Activated B cell treated with CpG ODN at 0.5 μM for 24 hours (primary cell): ENCODE measurements at places on chromosomes 16 and 17.

DNA sequence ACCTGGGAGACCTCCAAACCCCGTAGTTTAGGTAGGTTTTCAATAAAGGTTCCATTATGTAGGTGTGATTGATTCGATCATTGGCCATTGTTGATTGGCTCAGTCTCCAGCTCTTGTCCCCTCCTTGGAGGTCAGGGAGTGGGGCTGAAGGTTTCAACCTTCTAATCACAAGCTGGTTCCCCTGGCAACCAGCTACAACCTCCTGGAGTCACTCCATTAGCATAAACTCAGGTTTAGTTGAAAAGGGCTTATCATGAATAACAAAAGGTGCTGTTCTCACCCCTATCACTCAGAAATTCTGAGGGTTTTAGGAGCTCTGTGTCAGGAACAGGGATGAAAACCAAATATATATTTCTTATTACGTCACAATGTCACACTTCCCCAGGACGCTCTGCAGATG, 28.5 kb downstream of the TMEM132E start:
- no peak for DNase-seq

- DNase-seq: no peak
Measured at GRCh38 chr16:80447241-80447640, 93.6 kb upstream of the DYNLRB2 start.

DNA sequence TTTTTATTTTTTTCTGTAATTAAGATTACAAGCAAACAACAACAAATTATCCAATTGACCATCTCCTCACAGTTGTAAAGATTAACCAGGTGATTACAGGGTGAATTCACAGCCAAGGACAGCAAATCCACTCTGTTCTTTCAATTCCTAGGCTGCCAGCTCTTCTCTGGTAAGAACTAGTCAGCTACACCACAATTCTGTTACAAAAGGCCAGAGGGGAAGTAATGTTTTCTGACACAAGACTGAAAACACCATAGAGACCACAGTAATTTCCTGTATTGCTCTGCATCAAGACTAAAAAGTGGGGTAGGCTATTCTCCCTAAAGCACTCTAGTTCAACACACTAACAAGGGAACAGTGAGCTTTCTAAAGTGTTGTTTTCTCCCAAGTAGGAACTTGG, 10.6 kb downstream of the CA10 start:
- DNase-seq: no peak

- no peak for DNase-seq
Measured at GRCh38 chr17:1112875-1113274, 66.9 kb downstream of the ABR start.

DNA sequence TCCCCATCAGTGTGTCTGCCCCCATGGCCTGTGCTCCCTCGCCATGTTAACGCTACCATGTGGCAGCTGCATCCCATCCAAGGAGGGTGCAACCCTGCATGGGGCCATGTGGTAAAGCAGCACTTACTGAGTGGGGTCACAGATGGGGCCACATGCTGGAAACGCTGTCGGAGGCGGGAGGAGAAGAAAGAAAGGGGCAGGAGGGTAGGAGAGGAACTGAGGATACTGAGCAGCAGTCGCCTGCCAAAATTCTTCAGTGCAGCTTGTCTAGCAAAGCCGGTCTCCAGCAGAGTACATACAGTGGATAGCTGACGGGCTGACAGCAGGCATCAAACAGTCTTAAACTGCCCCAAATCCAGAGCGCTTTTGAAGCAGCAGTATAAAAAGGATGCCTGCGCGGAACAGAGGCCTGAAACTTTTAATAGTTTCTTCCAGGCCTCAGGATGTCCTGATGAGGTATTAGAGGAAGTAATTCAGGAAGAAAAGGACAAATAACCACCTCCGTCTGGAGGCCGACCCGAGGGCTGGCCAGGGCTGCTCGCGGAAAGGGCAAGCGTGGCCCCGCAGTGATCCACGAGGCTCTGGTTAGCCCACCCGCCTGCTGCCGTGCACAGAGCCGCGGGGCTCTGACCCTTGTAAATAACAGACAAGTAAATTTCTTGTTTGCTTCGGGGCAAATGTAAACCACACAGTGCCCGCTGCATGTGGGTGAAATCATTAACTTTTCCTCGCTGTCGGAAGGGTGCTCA, 149.0 kb downstream of the CCDC182 start:
- no peak for DNase-seq

- DNase-seq: no peak
Measured at GRCh38 chr17:30433514-30433913, 43.7 kb upstream of the GOSR1 start.

DNA sequence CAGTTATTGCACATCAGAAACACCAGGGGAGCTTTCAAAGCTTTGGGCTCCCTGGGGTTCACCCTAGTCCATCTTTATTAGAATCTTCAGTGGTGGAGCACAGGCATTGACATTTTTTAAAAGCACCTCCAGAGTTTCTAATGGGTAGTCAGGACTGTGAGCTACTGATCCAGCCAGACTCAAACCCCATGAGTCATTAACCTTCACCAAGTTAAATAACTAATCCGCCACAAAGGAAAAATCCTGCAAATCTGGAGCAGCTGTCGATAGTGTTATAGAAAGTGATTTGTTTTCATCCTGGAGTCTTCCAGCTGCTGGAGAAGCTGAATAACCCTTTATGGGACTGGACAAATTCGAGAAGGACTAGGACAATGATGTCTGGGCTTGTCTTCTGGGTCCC, 93.2 kb upstream of the PIRT start:
- no peak for DNase-seq

DNA sequence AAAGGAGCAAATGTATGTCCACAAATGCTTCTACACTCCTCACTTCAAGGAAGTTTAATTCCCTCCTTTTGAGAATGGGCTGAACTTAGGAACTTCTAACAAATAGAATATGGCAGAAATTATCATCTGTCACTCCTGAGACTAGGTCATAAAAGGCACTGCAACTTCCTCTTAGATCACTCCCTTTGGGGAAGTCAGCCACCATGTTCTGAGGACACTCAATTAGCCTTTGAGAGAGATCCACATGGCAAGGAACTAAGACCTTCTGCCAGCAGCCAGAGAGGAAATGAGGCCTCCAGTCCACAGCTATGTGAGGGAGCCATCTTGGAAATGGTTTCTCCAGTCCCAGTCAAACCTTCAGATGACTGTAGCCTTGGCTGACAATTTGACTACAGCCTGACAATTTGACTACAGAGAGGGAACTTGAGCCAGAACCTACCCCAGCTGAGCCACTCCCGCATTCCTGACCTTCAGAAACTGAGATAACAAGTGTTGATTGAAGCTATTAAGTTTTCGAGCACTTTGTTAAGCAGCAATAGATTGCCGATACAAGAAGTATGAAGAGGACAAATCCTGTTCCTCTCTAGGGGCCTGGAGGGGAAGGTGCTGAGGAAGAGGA, 113.4 kb upstream of the SEC14L1 start:
- DNase-seq: no peak

DNA sequence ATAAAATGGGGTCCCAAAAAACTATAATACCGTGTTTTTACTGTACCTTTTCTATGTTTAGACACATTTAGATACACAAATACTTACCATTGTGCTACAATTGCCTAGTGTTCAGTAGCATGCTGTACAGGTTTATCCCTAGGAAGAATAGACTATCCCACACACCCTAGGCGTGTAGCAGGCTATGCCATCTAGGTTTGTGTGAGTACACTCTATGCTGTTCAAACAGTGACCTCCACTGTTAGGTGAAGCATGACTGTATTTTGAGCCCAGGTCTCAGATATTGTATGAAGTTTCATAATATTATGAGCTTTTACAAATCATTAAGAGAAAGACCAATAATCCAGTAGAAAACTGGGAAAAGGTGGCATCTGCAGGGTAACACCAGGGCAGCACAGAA, 23.6 kb downstream of the MILR1 start:
- DNase-seq: no peak

- no peak for DNase-seq
Measured at GRCh38 chr16:76931186-76931585, 259.8 kb upstream of the MON1B start.

GRCh38 chr17:76888661-76889060, 20.5 kb downstream of the MGAT5B start:
- no peak for DNase-seq

- no peak for DNase-seq
Measured at GRCh38 chr17:78539781-78540180, 37.4 kb downstream of the DNAH17 start.

DNA sequence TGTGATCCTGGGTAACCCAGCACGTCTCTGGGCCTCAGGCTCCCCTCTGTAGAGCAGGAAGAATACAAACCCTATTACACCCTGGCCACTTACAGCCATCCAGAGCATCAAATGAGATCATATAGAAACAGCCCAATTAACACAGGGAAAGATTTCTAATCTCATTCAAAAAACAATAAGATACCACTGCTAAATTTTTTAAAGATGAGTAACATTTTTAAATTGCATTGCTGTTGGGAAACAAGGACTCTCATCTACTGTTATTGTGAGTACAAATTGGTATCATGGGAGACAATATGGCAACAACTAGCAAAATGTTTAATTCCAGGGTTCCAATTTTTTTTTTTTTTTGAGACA, 41.1 kb downstream of the SRL start:
- no peak for DNase-seq

DNA sequence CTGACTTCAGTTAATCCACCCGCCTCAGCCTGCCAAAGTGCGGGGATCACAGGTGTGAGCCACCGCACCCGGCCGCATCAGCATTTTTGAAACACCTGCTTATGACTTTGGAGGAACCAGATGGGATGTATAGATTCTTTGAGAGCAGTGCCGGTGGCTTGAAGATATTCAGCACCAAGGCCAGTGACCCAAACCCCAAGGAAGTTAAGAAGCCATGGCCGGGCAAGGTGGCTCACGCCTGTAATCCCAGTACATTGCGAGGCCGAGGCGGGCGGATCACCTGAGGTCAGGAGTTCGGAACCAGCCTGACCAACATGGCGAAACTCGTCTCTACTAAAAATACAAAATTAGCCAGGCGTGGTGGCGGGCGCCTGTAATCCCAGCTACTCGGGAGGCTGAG, 43.9 kb downstream of the TRARG1 start:
- no peak for DNase-seq

DNA sequence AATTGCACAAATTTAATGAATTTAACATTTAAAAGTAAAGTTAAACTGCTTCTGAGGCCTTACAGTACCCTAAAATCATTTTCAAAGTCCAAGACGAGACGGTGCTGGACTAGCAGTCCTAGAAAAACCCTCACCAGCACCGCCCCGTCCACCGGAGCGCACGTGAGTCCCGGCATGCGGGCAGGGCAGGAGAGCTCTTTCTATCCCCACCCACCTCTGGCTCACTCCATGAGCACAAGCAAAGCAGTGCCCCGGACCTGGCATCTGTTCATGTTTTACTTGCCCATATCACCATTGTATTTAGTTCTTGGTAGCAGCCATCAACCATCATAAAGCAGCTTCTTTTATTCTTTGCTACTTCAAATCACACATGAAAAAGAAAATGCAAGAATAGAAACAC, 41.7 kb downstream of the ANKRD11 start:
- DNase-seq: no peak

- peak; percentile 16 for DNase-seq
Measured at GRCh38 chr17:76791053-76791980, 53.4 kb downstream of the MFSD11 start.

DNA sequence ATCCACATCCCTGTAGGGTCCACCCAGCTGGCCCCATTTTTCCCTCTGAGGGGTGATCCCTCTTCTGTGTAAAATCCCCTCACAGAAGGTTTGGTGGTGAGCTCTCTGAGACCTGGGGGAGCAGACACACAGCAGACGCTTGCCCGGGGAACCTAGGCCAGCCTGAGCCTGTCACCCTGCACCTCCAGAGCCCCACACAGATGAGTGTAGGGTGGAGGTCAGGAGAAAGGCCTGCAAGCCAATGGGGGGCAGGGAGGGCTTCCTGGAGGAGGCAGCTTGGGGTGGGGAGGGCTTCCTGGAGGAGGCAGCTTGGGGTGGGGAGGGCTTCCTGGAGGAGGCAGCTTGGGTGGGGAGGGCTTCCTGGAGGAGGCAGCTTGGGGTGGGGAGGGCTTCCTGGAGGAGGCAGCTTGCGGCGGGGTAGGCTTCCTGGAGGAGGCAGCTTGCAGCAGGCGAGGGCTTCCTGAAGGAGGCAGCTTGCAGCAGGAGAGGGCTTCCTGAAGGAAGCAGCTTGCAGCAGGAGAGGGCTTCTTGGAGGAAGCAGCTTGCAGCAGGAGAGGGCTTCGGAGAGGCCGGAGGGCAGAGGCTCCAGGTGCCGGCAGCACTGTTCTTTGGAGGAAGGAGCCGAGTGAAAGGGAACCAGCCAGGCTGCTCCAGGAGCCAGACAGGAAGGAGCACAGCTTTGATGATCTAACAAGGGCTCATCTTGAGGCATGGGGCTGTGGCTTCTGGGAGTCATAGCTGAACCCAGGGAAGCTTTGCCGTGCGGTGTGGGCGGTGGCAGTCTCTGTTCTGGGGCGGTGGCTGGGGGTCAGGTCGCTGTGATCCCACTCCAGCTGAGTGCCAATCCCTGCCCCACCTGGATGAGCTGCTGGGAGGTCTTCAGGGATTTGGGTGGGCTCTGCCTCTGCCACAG, 83.7 kb upstream of the ZNF469 start:
- no peak for DNase-seq

DNA sequence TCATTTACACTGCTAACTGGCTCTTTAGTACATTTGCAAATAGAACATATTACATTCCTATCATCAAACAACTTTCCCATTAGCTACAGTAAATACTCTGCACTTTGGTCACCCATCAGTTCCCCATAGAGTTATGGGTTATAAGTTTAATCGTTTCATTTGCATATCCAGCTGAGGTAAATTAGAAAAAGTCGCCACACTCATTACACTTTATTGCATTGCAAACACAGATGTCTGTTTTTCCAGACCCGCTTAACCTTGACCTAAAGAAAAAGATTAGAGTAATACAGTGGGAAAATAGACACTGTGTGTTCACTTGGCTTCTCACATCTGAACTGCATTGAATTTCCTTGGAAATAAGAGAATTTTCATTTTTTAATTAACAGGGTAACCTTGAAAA, 213.1 kb upstream of the PSMD7 start:
- no peak for DNase-seq

DNA sequence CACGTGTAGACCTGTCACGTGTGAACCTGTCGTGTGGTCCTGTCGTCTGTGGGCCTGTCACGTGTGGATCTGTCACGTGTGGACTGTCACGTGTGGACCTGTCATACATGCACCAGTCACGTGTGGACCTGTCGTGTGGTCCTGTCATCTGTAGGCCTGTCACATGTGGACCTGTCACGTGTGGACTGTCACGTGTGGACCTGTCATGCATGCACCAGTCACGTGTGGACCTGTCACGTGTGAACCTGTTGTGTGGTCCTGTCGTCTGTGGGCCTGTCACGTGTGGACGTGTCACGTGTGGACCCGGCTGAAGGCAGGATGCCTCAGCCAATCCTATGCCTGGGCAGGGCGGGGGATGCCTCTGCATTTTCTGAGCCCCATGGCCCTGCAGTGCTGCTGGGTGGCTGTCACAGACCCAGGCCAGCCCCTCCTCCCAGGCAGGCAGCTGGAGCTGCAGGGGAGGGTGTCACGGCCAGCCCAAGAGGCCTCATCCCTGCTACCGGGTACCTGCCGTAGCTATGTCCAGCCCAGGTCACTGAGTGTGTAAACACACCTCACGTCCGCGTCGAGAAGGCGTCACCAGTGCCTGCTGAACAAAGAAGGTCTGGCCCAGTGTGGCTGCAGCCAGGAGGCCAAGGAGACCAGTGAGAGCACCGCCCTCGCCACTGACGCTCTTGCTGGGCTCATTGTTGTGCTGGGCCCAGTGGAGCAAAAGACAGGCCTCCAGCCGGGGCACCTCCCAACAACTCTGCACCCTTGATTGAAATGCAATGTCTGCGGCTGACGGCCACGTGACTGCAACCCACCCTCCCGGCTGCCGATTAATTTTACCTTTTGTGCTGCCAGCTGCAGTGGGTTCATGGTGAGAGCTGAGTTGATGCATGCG, 18.6 kb upstream of the ACSF3 start:
- DNase-seq: no peak
